Cortex of kidney (tissue), 1 donor: ENCODE measurements at places on chromosomes 7 and 10.

DNA sequence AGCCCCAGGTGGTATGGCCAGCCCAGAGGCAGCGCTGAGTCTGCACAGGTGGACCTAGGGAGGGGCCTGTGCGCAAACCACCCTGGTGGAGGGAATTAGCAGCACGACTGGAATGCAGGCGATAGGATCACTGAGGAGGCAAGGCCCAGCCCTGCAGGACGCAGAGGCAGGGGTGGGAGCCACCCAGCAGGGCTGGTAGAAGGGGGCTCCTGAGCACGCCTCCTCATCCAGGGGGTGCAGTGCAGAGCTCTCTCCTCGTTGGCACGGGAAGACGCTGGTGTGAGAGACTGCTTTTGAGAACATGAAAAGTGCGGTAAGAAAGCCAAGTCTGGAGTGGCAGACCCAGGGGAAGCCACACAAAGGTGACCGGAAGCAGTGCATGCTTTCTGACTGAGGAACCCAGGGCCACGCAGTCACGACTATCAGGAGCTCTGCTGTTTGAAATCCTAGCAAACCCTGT lies 6.0 kb downstream of the FXYD4 start:
- DNase-seq = no peak

DNA sequence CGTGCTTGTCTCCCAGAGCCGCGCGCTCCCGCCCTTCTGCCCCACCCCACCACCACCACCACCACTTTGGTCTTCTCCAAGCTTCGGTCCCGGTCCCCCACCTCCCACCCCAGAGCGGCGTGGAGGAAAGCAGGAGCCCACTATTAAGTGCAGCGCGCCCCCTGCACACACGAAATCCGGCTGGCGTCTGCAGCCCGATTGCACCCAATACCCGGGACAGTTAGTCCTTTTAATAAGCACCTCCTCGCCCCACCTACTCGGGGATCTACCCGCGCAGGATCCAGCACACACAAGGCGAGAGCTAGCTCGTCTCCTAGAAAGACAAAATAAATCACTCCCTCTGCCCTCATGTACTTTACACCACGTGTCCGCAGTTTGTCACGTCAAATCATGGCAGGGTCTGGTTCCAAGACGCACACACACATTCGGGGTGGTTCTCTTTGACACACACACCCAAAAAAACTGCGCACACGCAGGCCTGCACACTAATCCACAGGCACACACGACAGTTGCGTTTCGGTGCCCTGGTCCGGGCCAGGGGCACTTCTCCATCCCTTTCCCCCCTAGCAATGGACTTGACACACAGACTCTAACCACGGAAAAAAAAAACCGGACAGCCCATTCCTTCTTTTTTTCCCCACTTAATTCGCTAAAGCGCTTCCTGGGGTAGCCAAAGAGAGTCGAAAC lies 1.6 kb downstream of the SFMBT2 start:
- no peak for DNase-seq

DNA sequence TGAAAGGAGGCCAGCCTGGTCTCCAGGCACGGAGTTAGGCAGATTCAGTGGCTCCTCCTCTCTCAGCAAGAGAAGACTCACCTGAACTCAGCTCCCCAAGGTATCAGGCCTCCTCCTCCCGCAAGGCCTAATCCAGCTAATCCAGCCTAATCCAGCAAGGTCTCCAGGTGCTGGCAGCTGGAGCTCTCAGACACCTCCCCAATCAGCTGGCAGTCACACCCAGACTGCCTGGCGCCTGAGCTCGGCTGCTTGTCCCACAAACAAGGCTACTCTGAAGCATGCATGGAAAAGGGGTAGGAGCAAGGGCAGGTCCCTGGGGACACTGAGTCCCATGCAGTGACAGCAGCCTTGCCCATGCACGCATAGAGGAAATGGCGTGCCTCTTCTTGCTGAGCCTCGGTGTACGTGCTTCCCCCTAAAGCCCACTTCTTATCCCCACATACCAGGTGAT lies 3.3 kb upstream of the OPN4 start:
- DNase-seq = no peak

GRCh38 chr10:90968328-90969081 lies 47.6 kb upstream of the ANKRD1 start:
- DNase-seq = no peak

DNA sequence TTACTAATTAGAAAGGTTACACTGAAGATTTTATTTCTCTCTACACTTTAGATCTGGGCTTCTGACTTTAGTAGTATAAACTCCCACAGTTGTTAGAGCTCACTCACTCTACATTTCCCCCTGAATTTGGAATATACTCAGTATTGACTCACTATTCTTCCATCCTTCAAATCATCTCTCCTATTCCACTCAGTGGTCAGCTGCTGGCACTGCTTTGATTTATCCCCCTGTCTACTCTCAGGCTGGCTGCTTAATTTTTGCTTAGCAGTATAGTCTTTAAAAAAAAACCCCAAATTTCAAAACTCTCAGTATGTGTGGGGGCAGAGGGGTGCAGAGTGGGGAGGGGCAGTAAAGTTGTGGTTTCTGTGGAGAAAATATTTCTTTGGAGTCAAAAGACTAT lies 68.9 kb downstream of the CDK6 start:
- no peak for DNase-seq

DNA sequence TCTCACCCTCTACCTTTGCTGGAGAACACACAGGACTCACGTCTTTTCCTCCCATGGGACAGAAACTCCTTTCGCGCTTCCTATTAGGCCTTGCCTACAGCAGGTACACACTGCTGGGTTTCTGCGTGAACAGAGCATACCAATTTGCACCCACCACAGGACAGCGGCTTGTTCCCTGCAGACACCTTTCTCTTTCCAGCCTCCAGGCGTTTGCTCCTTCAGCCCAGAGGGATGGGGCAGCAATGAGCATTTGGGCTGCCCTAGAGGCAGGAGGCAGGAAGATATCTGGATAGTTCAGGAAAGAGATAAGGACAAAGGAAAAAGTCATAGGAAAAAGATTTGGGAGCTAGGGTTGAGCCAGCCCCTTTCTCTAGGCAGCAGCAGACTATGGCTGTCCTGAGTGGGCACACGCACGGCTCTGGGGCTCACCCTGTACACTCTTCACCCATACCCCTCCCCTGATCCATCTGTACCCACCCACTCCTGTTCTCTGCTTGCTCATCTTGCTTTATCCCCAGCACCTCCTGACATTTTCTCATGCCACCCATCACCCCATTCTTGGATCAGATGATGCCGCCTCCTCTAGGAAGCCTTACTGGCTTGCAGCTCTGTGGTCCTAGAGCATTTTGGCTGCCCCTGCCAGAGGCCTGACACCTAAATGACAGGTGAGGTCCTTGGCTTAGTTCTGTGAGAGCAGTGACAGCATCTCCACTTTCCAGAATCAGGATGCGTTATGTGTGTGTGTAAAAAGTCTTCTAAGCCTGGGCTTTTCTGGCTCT lies 40.7 kb upstream of the SPDYE3 start:
- no peak for DNase-seq

DNA sequence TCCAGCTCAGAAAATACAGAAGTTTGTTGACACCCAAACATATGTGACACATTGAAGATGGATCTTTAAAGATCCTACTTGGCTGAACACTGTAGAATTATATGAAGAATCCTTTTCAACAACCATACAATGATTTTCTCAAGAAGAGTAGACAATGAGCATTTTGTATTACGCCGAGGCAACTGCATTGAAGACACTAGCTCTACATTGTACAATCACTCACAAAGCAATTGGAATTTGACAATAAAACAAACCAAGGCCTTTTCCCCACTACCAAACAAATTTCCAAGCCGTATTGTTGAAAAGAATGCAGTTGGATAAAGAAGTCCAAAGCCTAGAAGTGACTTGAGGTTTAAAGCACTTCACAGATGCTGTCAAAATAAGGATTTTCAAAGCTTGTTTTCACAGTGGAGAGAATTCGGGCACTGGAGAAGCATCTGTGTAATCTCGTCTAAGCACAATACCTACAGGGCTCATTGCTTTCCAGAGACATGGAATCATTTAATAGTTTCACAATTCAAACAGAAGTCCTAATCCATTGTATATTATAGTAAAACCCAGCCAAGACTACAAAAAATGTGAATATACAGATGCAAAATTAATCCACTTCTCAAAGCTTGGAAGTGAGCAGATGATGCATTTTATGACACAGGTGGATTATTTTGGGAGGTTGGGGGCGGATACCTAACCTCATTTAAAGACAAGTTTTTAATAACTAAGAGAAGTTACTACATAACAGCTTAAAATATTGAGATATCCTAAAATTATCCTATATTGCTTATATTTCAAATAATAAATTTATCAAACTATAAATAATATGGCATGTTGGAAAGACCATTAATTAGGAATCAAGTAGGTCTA lies 78.6 kb downstream of the SORCS1 start:
- DNase-seq = no peak

DNA sequence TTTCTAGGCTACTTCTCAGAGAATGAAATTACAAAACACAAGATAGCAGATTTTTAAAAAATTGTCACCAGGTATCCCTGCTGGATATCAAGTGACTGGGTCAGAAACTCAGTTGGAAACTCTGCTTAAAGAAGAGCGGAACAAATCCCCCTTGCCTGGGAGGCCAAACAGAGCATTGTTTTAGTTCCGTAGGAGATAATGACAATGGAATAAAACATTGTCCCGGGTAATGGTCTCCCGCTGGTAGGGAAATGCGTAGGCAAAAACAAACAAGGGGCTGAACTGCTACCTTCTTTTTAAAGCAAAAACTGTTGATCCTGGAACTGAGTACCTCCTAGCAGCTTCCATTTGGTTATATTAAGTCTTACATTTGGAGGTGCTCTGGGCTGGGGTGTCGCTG lies 21.3 kb upstream of the VAX1 start:
- DNase-seq = no peak

DNA sequence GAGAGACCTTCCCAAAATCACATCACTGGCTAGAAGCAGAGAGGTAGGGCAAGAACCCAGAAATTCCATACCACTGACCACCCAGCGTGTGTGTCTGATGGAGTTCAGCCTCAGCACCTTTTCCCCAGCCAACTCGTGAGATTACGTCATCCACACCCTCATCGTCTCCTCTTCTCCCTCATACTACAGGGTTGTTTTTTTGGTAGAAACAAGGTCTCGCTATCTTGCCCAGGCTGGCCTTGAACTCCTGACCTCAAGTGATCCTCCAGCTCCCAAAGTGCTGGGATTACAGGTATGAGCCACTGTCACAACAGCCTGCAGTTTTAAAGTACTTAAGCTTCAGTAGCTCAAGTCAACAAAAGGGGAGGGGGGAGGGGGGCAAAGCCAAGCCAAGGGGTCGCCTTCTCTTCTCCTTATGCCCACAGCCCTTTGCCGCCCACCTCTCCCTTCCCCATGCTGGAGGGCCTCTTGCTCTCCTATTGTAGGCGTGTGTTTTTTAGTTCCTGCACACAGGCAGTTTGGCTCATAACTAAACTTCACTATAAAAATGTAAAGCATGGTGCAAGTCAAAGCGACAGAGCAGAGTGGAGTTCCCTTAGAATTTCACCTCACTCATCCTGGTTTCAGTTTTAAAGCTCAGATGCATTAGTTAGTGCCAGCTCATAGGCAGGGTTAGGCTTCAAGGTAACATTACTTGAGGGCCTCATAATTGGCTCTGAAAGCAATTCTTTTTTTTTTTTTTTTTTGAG lies 5.2 kb upstream of the PRDX3 start:
- no peak for DNase-seq

- no peak for DNase-seq
Observed at GRCh38 chr7:64874114-64874513, 29.0 kb upstream of the ZNF273 start.

- no peak for DNase-seq
Observed at GRCh38 chr10:88835096-88835909, 16.3 kb downstream of the ANKRD22 start.

- DNase-seq = no peak
Observed at GRCh38 chr10:113037218-113037617, 87.2 kb downstream of the TCF7L2 start.

DNA sequence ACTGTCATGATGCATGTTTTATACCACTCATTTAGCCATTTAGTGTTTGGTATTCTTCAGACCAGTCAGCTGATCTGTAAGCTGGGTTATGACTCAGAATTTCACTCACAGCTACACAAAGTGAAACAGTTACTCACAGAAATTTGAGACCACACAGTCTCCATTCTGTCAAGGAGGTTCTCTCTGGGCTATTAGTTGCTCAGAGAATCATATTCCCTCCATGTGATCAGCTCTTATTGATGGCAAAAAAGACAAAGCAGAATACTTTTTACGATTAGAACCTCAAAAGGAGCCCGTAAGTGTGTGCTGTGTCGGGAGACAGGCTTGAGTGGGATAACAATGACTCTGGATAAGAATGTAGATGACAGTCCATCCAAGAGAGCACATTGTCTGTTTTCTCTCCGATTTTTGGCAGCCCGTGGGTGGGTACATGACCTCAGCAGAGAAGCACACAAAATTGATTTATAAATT lies 277.6 kb upstream of the SORCS1 start:
- DNase-seq = no peak

GRCh38 chr10:22346096-22346661 lies 883 bp downstream of the SPAG6 start:
- no peak for DNase-seq

DNA sequence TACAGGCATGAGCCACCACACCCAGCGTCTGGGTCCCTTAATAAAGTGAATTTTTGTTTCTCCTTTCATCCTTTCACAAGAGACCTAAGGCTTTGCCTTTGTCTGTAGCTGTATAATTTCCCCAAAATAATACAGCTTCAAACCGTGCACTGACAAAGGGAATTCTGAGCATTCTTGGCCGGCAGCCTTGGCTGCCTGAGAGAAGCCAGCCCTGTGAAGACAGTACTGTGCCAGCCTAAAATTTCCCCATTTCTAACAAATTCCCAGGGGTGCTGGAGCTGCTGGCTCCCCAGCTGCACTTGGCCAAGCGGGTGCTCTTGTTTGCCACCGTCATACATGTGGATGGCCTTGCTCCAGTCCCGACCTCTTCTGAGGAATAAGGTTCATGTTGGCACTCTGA lies 106.2 kb downstream of the ZMYND11 start:
- no peak for DNase-seq

DNA sequence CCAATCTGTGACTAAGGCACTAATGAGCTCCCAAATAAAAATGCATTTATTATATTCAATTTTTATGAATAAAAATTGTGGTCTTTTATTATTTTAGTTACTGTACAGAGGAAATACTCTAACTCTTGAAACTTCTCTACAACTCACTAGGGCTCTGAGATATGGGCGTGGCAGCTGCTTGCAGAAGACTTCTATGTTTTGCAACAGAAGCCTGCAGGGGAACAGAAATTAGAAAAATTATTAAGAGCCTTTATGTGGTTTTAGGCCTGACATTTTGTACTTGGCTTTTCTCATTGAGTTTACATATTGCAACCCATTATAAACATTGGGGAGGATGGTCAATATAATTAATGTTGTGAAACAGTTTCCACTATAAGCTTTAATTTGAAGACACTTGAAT lies 581.4 kb downstream of the TNS3 start:
- DNase-seq = no peak

DNA sequence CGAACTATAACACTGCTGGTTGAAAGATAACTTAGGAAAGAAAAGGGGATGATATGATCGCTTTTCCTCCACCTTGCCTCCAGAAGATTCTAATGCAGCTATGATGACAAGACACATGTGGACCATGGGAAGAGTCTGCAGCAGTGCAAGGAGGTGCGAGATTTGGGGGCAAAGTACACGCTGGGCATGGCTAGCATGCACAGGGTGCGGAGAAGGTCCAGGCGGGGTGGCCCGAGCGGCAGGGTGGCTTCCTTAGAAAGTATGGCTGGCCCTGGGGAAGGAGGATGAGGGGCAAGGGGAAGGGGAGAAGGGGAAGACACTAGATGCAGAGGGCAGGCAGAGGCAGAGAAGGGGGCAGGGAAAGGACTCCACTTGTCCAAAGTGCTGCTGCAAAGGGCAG lies 15.6 kb downstream of the ATXN7L1 start:
- DNase-seq = no peak
